ENCODE measurements at places on chromosomes 3 and 15. TPM values are rescaled to one million over a fixed set of nuclear protein-coding genes. Genes with fewer than 3 reads are reported as not detected.

- no peaks in the 10 kb centered on the region for H3K4me1 ChIP-seq
- H3K27ac ChIP-seq, result no peak overlapping the region
- DNase-seq, result no peak
- no peak overlapping the region for H3K4me3 ChIP-seq
- H3K36me3 ChIP-seq, result no peaks in the 10 kb centered on the region
- no peaks in the 10 kb centered on the region for H3K27me3 ChIP-seq
Measured at GRCh38 chr3:46293035-46293724, 50.9 kb downstream of the CCR3 start.

Gene LTF
- 130 TPM for total RNA-seq

Gene CLRN1
- 0.23 TPM for total RNA-seq

DNA sequence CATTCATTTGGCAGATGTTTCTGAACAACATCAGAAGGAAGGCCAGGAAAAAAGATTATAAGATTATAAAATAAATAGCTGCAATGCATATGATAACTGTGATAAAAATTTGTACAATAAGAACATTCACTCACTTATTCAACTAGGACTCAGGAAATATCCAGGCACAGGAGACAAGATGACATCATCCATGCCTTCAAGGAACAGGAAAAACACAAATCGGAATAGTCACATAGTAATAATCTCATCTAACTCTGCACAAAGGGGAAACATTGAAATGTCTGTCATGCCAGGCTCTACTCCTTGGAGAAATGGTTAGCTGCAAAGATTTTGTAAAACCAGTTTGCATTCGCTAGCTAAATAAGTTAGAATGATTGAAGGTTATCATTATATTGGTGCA, 233.5 kb upstream of the AGTR1 start:
- no peak overlapping the region for H3K4me3 ChIP-seq
- no peak for DNase-seq
- H3K27me3 ChIP-seq, result no peaks in the 10 kb centered on the region
- H3K4me1 ChIP-seq, result no peaks in the 10 kb centered on the region

- no peak overlapping the region for H3K27ac ChIP-seq
- H3K4me3 ChIP-seq, result no peak overlapping the region
- no peaks in the 10 kb centered on the region for H3K4me1 ChIP-seq
- peaks cover 5% of the 10 kb centered on the region for H3K27me3 ChIP-seq
- no peak for DNase-seq
- no peaks in the 10 kb centered on the region for H3K36me3 ChIP-seq
Measured at GRCh38 chr15:88764448-88764847, 38.8 kb upstream of the ACAN start.
